ENCODE measurements at places on chromosomes 5 and 9.
A peak's percentile ranks its signal among the peaks of the same experiment; 100 is the strongest.

- DNase-seq, result peak; percentile 45
These were observed 28.8 kb upstream of the MGAT1 start for GRCh38 chr5:180831139-180832093.

DNA sequence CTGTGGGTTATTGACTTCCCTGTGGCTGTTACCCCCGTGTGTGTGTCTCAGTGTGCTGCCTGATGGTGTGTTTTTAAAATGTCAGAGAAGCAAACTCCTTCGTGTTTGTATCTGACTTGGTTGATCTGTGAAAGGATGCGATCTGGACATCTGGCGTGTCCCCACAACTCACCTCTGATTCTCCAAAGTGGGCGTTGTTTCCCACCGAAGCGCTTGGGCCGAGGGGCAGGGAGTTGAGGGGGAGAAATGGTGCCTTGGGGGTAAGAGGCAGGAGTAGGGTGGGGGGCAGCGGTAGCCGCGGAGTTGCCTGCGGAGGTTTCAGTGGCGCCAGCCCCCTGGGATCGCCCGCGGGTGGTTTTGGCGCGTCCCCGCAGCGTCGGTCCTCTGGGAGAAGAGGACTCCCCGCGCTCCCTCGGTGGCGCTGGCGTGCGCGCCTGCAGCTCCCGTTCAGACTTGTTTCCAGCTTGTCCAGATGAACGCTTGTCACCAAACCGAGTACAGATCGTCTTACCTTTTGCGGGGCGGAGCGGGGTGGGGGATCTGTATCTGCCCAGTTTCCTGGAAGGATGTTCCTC is 1.1 kb downstream of the MAST4 start:
- DNase-seq, result no peak

DNA sequence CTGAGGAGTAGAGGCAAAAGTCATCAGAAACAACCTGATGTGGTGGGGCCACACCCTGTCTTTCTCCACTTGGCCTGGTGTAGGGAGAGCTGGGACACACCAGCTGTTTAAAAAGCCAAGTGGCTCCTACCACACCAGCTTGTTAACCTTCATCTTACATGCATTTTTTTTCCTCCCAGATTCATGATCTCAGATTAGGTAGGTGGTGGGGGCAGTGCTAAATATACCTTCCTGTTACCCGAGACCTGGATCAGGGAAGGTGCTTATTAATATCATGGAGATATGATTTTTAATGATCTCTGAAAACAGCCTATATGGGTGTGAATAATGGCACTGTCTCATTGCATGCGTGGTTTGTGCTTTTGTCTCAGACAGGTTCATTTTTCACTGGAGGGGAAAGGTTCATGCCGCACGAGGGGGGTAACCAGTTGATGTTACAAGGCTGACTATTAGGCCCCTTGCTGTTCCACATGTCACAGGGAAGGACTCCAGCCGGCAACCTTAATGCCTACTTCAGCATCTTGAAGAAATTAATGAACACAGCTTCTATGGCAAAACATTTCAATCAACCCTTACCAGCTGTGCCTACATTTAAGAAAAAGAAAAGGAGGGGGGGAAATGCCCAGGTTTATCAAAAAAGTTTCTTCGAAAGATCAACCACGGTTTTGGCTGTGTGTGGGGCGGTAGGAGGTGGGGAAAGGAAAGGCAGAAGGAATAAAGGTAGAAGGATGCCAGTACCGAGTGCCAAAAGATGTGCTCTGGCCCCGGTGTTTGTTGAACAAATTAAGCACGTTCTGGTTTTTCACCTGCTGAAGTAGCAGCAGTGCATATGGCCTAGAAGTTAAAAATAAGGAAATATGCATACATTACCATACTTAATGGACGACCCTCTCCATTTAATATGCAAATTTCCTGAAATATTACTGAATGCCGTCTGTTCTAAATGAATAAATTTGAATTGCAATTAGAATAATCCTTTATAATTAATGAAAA is 185.4 kb downstream of the EBF1 start:
- no peak for DNase-seq

DNA sequence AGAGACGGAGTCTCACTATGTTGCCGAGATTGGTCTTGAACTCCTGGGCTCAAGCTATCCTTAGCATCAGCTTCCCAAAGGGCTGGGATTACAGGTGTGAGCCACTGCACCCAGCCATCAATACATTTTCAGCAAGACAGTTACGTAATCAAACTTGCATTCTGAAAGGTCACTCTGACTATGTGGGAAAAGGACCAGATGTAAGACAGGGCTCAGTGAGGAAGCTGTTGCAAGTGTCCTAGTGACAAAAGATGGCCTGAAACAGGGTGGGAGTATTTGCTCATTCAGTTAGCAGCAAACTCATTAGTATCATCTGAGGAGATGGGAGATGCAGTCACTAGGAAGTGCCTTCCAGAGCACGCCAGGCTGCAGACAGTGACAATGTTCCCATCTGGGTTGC is 16.9 kb downstream of the MED27 start:
- no peak for DNase-seq

All from NCI-H187 (cell line).